AG08396 (cell line): ENCODE measurements at places on chromosomes 3 and 15.

- no peak for DNase-seq
Measured at GRCh38 chr3:10935846-10936631, 56.5 kb upstream of the SLC6A1 start.

DNA sequence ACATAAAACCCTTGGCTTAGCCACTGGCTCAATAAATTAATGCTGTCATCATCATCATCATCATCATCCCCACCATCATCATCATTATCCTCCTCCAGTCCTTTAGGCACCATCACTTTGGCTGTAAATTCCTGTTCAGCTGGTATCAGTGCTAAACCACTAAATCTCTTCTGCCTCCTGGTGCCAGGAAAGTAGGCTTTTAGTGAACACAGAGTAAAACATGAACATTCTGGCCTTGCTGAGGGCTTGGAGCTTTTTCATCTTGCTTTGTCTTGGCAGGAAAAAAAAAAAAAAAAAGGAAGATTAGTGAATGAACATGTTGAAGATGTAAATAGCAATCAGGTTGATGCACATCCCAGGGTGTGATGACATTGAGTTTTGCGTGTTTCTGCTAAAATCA is 67.3 kb upstream of the EIF1B start:
- no peak for DNase-seq

DNA sequence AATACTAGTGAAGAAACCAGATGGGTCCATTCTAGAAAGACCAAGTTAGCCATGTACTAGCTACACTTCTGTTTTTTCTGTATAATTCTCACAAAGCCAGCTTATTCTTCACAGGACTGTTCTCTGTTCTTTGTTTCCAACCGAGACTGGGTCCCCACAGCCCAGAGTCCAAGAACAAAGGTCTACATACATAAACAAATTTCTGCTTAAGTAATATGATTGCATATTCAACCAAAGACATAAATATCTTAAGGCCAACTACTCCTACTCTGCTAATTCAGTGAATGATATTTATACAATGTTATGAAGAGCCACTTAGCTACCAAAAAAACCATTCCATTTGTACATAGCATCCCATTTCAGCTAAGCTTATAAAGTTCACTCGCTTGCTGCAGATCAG is 299.8 kb upstream of the CCDC54 start:
- DNase-seq: no peak

- DNase-seq: no peak
Measured at GRCh38 chr3:26963361-26963743, 340.8 kb downstream of the LRRC3B start.

GRCh38 chr15:101428758-101429157 is 60.7 kb downstream of the PCSK6 start:
- DNase-seq: no peak
